ENCODE measurements at places on chromosomes 4 and X.

DNA sequence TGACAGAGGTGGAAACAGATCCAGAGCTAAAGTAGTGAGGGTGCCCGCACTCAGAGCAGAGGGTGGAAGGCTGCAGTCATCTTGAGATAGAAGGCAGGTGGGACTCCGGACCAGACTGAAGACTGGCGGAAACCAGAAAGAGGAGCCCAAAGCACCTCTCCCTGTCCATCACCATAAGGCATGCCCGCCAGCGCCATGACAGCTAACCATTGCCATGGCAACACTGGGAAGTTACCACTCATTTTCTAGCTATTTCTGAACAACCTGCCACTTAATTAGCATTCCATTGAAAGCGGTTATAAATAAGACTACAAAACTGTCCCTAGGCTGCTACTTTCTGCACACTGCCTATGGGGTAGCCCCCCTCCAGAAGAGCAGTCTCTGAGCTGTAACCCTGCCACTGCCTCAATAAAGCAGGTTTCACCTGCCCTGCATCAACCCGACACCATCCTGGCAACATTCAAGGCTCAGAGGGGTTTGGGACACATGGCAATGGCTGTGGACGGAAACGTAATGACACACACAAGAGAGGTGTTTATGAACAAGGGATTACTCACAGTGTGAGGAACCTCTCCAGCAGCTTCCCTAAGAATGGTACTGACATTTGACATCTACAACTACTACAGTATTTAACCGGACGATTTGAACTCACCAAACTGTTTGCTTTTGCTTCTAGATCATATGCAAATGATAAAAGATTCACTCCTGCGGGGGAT lies 27.8 kb upstream of the FGFBP2 start:
- no peak for DNase-seq

GRCh38 chr4:3062471-3062870 lies 11.9 kb downstream of the HTT-AS start:
- DNase-seq, result no peak

DNA sequence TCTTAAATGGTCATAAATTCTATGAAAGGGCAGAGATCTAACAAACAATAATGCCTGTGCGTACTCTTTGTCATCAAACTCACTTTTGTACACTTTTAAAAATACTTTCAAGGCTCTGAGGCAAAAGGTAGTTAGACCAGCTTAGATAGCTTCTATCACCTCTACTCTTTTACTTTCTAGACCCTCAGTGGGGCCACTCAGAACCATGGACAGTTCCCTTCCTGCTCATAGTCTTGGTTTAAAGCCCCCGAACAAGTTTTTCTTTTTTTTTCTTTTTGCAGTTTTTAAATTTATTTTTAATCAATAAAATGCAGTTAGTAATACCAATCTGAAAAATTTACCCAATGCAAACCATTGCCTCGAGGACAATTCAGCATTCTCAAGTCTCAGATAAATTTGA lies 460.5 kb upstream of the CNKSR2 start:
- DNase-seq, result peak; percentile 8

- peak; percentile 26 for DNase-seq
Measured at GRCh38 chr4:121156822-121157769, 7.0 kb downstream of the TNIP3 start.

- peak; percentile 47 for DNase-seq
Measured at GRCh38 chrX:119758731-119759247, 401 bp downstream of the SOWAHD start.

DNA sequence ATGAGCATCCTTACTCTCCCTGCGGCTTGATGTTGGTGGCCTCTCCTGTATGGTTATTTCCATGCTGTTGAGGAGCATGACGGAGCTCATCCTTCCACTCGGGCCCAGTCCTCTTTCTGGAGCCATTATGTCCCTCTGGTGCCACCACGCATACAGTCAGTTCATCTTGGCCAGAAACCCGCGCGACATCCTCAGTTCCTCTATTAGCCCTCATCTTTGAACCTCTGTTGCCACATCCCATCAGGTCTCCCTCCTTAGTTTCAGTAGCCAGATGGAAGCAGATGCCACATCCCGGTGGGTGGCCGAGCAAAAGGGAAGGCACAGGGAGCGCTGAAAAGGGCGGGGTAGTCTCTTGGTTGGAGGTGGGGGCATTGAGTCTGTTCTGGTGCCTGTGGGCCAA lies 4.6 kb downstream of the LOC101059915 start:
- DNase-seq, result no peak

DNA sequence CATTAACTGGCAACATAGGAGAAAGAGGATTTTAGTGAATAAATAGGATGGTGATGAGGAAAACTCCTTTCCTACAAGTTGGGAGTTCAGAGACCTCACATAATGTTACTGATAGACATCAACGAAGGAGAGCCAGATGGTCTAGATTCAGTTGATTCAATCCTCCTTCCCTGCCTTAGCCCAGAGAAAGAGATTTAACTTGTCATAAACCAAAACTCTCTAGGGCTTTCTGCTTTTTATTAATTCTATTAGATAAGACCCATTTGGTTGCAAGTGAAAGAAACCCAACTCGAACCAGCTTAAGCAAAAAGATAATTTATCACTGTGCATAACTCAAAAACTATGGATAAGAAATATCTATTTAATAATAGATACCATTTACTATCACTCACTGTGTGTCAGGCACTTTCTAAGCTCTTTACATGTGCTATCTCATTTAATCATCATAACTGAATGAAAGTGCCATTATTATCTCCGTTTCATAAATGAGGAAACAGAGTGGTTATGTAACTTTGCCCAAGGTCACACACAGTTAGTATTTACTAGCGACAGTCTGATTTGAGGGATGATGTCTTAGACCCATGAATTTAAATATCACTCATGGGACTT lies 4.3 kb upstream of the UNC5C start:
- DNase-seq, result no peak

DNA sequence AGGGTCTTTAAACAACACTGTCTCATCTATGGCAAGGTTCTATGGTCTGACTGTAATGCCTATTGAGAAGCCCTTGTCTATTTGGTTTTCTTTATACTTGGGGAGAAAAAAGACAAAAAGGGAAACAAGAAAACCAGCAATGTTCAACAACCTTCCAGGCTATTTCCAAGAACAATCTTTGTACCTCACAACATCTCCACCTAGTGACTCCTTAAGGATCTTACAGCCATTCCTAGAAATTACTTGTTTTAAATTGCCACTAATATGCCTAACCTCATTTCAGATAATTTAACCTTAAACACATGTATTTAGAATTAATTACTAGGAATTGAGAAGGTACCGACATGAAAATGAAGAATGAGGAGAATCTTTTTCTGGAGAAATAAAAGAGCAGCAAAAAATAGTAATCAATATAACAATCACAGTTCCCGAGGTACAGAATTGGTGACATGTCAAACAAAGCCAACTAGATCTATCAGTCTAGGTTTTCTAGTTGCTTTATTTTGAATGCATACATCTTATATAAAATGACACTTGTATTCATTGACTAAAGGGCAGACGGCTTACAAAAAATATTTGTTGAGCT lies 1.6 kb upstream of the RBM46 start:
- DNase-seq, result no peak

- DNase-seq, result no peak
Measured at GRCh38 chr4:89657931-89658700, 178.8 kb downstream of the SNCA start.
